ENCODE measurements at places on chromosomes 4 and X.

DNA sequence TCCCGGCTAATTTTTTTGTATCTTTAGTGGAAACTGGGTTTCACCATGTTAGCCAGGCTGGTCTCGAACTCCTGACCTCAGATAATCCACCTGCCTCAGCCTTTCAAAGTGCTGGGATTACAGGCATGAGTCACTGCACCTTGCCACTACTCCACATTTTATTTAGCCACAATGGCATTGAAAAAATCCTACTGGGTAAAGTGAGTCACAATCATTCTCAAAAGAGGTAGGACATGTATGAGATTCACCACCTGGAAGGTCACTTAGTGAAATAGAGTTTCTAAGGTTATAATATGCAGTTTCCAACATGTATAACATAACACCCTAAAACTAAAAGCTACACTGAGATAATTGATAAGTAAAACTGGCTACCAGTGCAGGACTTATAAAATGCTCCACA is 159.2 kb downstream of the BTC start:
- DNase-seq, result no peak

- no peak for DNase-seq
Observed at GRCh38 chr4:11264841-11265240, 163.9 kb downstream of the HS3ST1 start.

DNA sequence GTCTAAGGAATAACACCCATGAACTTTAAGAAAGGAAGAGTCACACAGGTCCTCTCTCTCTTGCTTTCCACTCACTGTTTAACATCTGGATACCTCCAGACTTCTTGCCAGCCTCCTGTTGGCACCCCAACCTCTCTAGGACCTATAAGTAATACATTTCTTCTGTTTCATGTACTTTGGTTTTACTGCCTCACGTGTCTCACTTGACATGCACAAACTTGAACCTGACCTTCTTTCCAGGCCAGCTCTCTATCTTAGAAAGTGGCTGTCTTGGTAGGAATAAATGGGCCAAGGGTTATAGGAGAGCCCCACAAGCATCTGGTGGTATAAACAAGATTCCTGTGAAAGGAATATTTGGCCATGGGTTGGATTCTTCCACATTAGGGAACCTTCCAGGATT is 614.8 kb upstream of the AGA start:
- DNase-seq, result no peak

GRCh38 chrX:98398542-98398941 is 1514.8 kb downstream of the RPA4 start:
- no peak for DNase-seq

- DNase-seq, result no peak
Observed at GRCh38 chrX:482702-483203, 96.0 kb upstream of the PPP2R3B start.

DNA sequence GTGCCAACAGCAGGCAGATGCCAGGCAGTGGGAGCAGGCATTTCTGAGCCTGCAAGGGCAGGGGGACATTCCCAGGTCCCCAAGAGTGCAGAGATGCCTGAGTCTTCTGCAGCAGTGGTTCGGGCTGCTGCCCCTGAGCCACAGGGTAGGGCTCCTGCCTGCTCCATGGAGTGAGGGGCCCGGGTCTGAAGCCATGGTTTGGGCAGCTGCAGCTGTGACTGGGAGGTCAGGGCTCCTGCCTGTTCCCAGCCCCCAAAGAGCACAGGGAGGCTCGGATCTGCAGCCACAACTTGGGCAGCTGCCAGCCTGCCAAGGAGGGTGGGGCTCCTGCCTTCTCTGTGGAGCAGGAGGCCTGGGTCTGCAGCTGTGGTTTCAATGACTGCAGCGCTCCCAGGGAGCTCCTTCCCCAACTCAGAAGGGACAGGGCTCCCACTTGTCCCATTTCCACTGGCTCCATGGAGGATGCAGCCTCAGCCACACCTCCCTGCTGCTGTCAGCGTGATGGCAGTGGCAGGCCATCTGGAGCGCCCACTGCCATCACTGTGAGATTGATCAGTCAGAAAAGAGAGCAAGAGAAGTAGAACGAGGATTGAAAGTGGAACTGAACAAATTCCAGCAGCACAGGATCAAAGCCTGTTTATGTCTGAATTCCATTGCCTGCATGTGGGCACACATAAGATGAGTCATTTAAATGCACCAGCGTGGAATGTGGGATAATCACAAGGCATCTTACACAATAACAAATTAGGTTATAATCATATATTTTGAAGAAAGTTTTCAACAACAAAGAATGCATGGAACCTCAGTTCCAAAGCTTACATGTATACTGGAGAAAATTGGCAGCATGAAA is 93.1 kb upstream of the CXorf51A start:
- no peak for DNase-seq

GRCh38 chrX:19670854-19671620 is 155.7 kb upstream of the MAP3K15 start:
- peak; percentile 59 for DNase-seq

DNA sequence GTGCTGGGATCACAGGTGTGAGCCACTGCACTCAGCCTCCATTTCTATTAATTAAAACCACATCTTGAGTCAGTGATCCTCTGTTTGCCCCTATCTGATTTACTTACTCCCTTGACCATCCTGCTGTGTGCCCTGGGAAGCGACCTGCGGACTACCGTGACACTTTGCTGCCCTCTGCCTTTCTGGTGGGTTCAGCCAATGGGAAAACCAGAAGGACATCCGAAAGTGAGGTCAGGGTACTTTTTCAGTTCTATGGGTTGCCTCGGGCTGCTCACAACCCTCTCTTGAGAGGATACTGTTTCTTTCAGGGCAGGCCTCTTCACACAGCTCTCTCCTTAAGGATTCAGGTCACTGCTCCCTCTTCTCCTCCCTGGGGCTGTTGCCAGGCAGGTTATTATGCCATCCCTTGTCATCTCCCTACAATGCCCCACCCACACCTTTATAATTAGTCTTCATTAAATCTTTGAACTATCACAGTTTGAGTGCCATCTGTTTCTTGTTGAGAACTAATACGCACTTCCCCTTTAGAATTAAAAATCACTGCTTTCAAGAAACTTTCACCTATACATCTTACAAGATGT is 21.4 kb downstream of the PLAC8 start:
- no peak for DNase-seq

Measured in kidney epithelial cell (primary cell).